ENCODE measurements at places on chromosomes 5 and 9. TPM values are rescaled to one million over a fixed set of nuclear protein-coding genes. Genes with fewer than 3 reads are reported as not detected.

The CA9 gene
- polyA plus RNA-seq, result not detected

- peaks cover 19% of the 10 kb centered on the region for H3K27me3 ChIP-seq
- no peak overlapping the region for H3K27ac ChIP-seq
Measured at GRCh38 chr5:141729387-141730006, 47.5 kb upstream of the ARAP3 start.

- no peak overlapping the region for H3K4me3 ChIP-seq
- H3K27ac ChIP-seq, result no peak overlapping the region
- H3K27me3 ChIP-seq, result no peaks in the 10 kb centered on the region
- H3K36me3 ChIP-seq, result no peaks in the 10 kb centered on the region
- H3K4me1 ChIP-seq, result peaks cover 2% of the 10 kb centered on the region
Measured at GRCh38 chr5:170479484-170479883, 24.3 kb upstream of the KCNIP1 start.

- no peak overlapping the region for H3K27ac ChIP-seq
- DNase-seq, result no peak
- H3K36me3 ChIP-seq, result no peaks in the 10 kb centered on the region
- peaks cover 42% of the 10 kb centered on the region for H3K4me1 ChIP-seq
- H3K27me3 ChIP-seq, result no peaks in the 10 kb centered on the region
Measured at GRCh38 chr9:20562051-20562450, 60.2 kb downstream of the MLLT3 start.

The CARD9 gene
- polyA plus RNA-seq, result 0.08 TPM

- no peak overlapping the region for H3K27ac ChIP-seq
- DNase-seq, result no peak
- H3K4me3 ChIP-seq, result no peak overlapping the region
- H3K36me3 ChIP-seq, result peaks cover 91% of the 10 kb centered on the region
Measured at GRCh38 chr9:2815661-2816060, 28.2 kb downstream of the PUM3 start.

The MYMK gene
- not detected for polyA plus RNA-seq

- no peak overlapping the region for H3K4me3 ChIP-seq
- no peaks in the 10 kb centered on the region for H3K27me3 ChIP-seq
- no peaks in the 10 kb centered on the region for H3K36me3 ChIP-seq
- H3K4me1 ChIP-seq, result no peaks in the 10 kb centered on the region
- no peak overlapping the region for H3K27ac ChIP-seq
Measured at GRCh38 chr9:24793787-24794186, 248.1 kb upstream of the IZUMO3 start.

DNA sequence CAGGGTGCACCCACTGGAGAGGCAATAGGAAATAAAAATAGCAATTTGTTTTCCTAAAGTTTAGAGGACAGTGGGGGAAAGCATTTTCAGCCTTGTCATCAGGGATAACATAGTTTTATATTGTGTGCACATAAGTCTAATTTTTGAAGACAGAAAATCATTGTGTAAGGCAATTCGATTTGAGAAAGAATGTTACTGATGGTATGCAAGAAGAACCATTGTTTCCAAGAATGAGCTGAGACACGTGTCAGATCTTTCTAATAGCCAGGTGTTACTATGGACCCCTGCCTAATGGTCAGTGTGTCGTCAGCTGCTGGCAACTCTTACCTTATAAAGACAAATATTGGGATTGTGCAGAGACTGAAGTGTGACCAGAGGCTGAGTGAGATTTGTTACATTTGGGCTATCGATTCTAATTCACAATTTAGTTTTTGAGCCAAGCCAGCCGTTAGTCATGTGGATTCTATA, 67.1 kb upstream of the PPP2R2B start:
- H3K4me3 ChIP-seq, result no peak overlapping the region
- no peaks in the 10 kb centered on the region for H3K27me3 ChIP-seq
- no peak overlapping the region for H3K27ac ChIP-seq

- peaks cover 70% of the 10 kb centered on the region for H3K36me3 ChIP-seq
- peak overlapping the region; percentile 63 for H3K27ac ChIP-seq
- no peak for DNase-seq
- H3K4me1 ChIP-seq, result peaks cover 16% of the 10 kb centered on the region
- H3K4me3 ChIP-seq, result no peak overlapping the region
Measured at GRCh38 chr5:151181818-151182523, 24.4 kb upstream of the ANXA6 start.

DNA sequence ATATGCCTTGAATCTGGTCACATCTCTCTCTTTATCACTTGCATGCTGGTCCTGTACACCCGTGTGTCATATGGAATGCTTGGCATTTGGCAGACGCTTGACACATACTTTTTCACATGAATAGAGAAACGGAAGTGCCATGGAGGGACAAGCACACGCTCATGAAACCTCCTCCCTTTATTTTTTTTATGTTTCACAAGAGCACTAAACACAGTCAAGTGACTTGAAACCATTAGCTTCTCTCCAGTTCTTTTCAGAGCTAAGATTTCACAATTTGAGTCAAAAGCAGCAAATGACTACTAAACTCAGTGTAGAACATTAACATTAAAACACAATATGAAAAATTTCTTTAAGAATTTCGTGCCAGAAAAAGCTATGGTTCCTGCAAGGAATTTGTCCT, 151.1 kb downstream of the DOCK2 start:
- H3K27me3 ChIP-seq, result no peaks in the 10 kb centered on the region
- peaks cover 6% of the 10 kb centered on the region for H3K36me3 ChIP-seq
- H3K4me1 ChIP-seq, result no peaks in the 10 kb centered on the region
- DNase-seq, result no peak
- peak overlapping the region; percentile 38 for H3K27ac ChIP-seq
- no peak overlapping the region for H3K4me3 ChIP-seq

DNA sequence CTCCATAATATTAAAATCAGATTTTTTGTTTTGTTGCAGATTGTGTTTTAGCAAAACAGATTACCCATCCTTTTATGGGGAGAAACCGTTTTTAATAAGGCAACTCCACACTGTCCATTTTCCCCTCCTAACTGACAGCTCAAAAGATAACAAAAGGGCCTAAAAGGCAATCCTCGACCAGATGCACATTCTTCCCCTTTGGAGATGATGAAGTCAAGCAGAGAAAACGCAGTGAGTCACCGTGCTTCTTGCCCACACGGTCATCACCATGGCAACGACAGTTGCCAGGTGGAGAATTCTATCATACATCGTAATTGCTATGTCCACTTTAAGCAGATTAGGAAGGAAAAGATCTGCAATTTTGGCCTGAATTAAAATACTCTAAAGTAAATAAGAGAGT, 96.4 kb downstream of the DIRAS2 start:
- no peak for DNase-seq
- H3K4me1 ChIP-seq, result no peaks in the 10 kb centered on the region
- no peaks in the 10 kb centered on the region for H3K36me3 ChIP-seq
- H3K27ac ChIP-seq, result no peak overlapping the region
- no peak overlapping the region for H3K4me3 ChIP-seq
- H3K27me3 ChIP-seq, result peaks cover 12% of the 10 kb centered on the region

- H3K4me1 ChIP-seq, result peaks cover 25% of the 10 kb centered on the region
- no peak overlapping the region for H3K4me3 ChIP-seq
- no peaks in the 10 kb centered on the region for H3K27me3 ChIP-seq
- no peak overlapping the region for H3K27ac ChIP-seq
Measured at GRCh38 chr9:6922680-6923079, 164.9 kb downstream of the KDM4C start.

GRCh38 chr5:149153193-149153750, 12.0 kb downstream of the ABLIM3 start:
- no peaks in the 10 kb centered on the region for H3K4me1 ChIP-seq
- H3K27ac ChIP-seq, result no peak overlapping the region
- no peak for DNase-seq

The CTNNA1 gene
- polyA plus RNA-seq, result 0.34 TPM

- DNase-seq, result no peak
- peaks cover 8% of the 10 kb centered on the region for H3K4me1 ChIP-seq
- H3K27me3 ChIP-seq, result no peaks in the 10 kb centered on the region
- no peak overlapping the region for H3K4me3 ChIP-seq
Measured at GRCh38 chr5:139061856-139062255, 136.3 kb downstream of the SIL1 start.

- no peak overlapping the region for H3K4me3 ChIP-seq
- H3K4me1 ChIP-seq, result no peaks in the 10 kb centered on the region
- H3K36me3 ChIP-seq, result no peaks in the 10 kb centered on the region
- H3K27me3 ChIP-seq, result no peaks in the 10 kb centered on the region
- no peak overlapping the region for H3K27ac ChIP-seq
- DNase-seq, result no peak
Measured at GRCh38 chr5:92715946-92716520, 865.0 kb downstream of the NR2F1-AS1 start.

DNA sequence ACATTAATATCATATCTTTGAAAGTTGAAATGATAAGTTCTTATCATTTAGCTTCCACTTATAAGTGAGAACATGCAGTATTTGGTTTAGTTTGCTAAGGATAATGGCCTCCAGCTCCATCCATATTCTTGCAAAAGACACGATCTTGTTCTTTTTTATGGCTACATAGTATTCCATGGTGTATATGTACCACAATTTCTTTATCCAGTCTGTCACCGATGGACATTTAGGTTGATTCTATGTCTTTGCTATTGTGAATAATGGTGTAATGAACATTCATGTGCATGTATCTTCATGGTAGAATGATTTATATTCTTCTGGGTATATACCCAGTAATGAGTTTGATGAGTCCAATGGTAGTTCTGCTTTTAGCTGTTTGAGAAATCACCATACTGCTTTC, 135.0 kb upstream of the PRR16 start:
- H3K27me3 ChIP-seq, result no peaks in the 10 kb centered on the region
- no peaks in the 10 kb centered on the region for H3K4me1 ChIP-seq
- no peak for DNase-seq
- no peak overlapping the region for H3K4me3 ChIP-seq

The NR2F1-AS1 gene
- not detected for polyA plus RNA-seq

GRCh38 chr5:132546108-132546507, 2.8 kb upstream of the IL5 start:
- no peak for DNase-seq
- no peak overlapping the region for H3K4me3 ChIP-seq
- H3K4me1 ChIP-seq, result no peaks in the 10 kb centered on the region
- H3K27me3 ChIP-seq, result no peaks in the 10 kb centered on the region
- H3K36me3 ChIP-seq, result no peaks in the 10 kb centered on the region
- no peak overlapping the region for H3K27ac ChIP-seq

The RXRA gene
- 0.18 TPM for polyA plus RNA-seq

DNA sequence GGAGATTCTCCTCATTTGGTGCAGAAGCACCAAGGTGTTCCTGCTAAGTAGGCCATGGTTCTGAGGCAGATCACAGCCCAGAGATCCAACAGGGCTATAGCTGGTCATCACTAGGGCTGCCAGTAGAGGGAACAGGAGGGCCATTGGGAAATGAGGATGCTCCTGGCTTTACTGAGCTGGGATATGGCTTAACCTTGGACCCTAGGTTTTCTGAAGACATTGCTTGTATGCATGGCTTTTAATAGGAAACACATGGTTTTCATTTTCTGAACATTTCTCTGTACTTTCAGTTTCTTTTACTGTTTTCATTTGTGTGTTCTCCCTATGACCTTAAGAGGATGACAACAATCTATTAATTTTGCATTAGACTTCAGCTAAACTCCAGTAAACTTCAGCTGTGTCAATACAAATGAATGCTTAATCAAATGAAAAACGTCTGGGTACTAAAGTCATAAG, at the start of gene IFNW1:
IFNW1 (minus strand) TSS at position 406 of the 456 bp plus-strand sequence; CDS start at position 144, 262 bp downstream.
- H3K27me3 ChIP-seq, result no peaks in the 10 kb centered on the region
- H3K36me3 ChIP-seq, result no peaks in the 10 kb centered on the region
- H3K4me3 ChIP-seq, result no peak within 1 kb of the TSS
- H3K4me1 ChIP-seq, result peaks cover 6% of the 10 kb centered on the region
- no peak within 1 kb of the TSS for H3K27ac ChIP-seq
- no peak for DNase-seq

- H3K27me3 ChIP-seq, result no peaks in the 10 kb centered on the region
- DNase-seq, result no peak
Measured at GRCh38 chr9:123470991-123471770, 115.2 kb downstream of the CRB2 start.

The FAM221B gene
- not detected for polyA plus RNA-seq

- H3K4me1 ChIP-seq, result peaks cover 56% of the 10 kb centered on the region
- DNase-seq, result peak; percentile 21
- no peaks in the 10 kb centered on the region for H3K27me3 ChIP-seq
- H3K27ac ChIP-seq, result peak overlapping the region; percentile 91
Measured at GRCh38 chr9:92669527-92669889, 423 bp downstream of the IPPK start.

- H3K27me3 ChIP-seq, result peaks cover 18% of the 10 kb centered on the region
- H3K36me3 ChIP-seq, result no peaks in the 10 kb centered on the region
- H3K4me3 ChIP-seq, result no peak overlapping the region
- H3K4me1 ChIP-seq, result no peaks in the 10 kb centered on the region
Measured at GRCh38 chr9:110847671-110848070, 179.1 kb downstream of the MUSK start.

DNA sequence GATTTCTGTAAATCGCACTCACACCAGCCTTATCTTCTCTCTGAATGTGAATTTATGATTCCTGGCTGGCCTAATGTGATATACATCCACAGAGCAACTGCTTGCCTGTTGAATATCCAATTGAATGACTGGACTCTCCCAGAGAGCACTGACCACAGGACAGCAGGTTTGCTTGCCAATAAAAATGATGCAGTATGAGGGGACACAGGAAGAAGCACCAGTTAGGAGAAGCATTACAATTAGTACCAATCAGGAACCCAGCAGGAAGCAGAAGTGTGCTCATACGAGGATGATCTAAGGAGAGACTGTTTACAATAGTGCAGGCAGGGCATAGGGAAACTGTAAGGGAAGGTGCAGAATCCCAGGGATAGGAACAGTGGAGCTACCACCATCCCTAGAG, 127.2 kb upstream of the ZNF366 start:
- H3K36me3 ChIP-seq, result no peaks in the 10 kb centered on the region
- H3K4me3 ChIP-seq, result no peak overlapping the region
- H3K27me3 ChIP-seq, result peaks cover 13% of the 10 kb centered on the region
- no peak for DNase-seq
- H3K27ac ChIP-seq, result no peak overlapping the region

DNA sequence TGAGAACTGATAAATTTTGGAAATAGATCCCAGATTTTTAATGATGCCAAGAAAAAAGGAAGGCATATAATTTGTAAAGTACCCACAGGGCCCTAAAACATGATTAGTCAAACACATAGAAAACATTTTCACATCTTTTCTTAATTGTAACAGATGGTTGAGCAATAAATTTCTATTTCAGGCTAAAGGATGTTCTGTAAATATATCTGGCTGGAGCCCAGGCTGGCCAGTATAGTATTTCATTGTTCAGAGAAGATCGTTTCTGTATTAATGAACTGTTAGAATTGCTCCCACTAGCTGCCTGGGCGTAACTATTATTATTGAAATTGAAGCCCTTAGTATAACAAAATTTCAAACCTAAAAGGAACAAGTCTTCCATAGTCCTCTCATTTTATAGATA, 105.3 kb upstream of the SMC2 start:
- no peaks in the 10 kb centered on the region for H3K36me3 ChIP-seq
- peaks cover 15% of the 10 kb centered on the region for H3K27me3 ChIP-seq
- H3K27ac ChIP-seq, result no peak overlapping the region
- H3K4me1 ChIP-seq, result no peaks in the 10 kb centered on the region
- H3K4me3 ChIP-seq, result no peak overlapping the region

The LTC4S gene
- polyA plus RNA-seq, result 1.5 TPM

Measured in naive thymus-derived CD8-positive, alpha-beta T cell (primary cell).